ENCODE measurements at places on chromosomes 2 and 18.

GRCh38 chr2:209472871-209473270 is 49.0 kb downstream of the MAP2 start:
- no peak for DNase-seq

DNA sequence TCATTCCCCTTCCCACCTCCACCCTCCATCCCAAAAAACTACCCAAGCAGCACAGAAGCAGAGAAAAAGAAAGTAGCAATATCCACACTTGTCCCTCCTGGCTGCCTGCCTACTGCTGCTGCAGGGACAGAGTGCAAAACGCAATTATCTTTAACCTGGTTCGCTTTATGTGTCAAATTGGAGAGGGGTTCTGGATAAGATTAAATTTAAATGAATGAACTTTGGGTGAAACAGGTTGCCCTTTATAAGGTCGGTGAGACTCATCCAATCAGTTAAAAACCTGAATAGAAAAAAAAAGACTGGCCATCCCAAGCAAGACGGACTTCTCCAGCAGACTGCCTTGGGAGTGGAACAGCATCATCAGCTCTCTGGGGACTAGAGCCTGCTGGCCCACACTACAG is 62.6 kb downstream of the ANKRD44 start:
- DNase-seq, result no peak

- no peak for DNase-seq
Measured at GRCh38 chr2:230999477-230999876, 3.6 kb downstream of the SPATA3 start.

GRCh38 chr2:174595116-174595809 is 2.3 kb downstream of the WIPF1 start:
- no peak for DNase-seq

DNA sequence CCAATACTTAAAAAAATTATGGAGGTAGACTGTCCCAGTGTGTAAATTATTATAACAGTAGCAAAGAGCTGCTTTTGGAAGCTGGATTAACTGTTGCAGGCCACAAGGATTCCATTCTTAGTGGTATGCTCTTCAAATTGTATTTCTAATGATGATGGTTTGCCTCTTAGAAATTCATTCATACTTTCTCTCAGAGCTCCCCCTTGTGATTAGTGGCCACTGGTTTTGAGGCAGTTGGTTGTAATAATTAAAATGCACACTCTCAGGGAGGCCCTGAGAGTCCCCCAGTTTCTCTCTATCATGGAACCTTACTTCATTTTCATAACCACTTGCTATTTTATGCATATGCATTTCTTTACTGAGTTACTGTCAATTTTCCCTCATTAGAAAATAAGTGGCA is 122.5 kb downstream of the PLA2R1 start:
- no peak for DNase-seq

Measured in CD4-positive, alpha-beta T cell (primary cell).